Right hindlimb (tissue), 1 donor: ENCODE measurements at places on chromosomes 2 and 18.

- DNase-seq = no peak
Observed at GRCh38 chr2:143420313-143420712, 291.1 kb downstream of the ARHGAP15 start.

DNA sequence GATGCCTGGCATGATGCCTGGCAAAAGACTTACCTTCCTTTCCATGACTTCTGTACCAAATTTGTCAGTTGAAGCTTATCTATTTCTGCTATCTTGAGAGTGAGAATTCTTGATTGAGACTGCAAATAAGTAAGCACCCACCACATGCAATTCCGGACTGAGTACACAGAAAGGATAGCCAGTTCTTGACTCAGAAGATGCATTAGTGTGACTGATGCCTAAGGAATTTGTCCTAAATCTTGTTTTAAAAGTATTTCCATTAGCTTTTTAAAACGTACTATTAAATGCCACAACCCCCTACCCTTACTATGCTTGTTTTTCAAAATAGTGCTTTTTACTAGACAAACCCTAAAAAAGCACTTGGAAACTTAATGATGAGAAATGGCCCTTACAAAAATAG is 545 bp downstream of the MPP4 start:
- no peak for DNase-seq

GRCh38 chr2:185208261-185208660 is 530.3 kb upstream of the FSIP2 start:
- DNase-seq = no peak

GRCh38 chr2:65026154-65026553 is 30.1 kb upstream of the CEP68 start:
- no peak for DNase-seq

DNA sequence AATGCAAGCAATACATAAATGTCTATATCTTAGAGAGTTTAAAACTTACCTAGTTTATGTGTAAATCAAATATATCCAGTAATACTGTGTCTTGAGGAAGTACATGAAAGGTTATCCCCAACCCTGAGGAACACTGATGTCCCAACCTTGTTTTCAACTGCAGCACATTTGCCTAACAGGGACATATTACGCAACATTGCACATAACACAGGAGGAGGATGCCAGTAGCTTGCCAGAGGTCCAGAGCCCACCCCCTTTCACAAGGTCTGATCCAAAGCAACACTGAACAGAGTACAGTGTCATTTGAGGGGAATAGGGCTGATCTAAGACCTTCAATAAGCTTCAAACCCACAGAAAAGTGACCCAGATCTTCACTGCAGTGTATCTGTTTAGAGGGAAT is 678.5 kb downstream of the ARHGAP15 start:
- DNase-seq = no peak

DNA sequence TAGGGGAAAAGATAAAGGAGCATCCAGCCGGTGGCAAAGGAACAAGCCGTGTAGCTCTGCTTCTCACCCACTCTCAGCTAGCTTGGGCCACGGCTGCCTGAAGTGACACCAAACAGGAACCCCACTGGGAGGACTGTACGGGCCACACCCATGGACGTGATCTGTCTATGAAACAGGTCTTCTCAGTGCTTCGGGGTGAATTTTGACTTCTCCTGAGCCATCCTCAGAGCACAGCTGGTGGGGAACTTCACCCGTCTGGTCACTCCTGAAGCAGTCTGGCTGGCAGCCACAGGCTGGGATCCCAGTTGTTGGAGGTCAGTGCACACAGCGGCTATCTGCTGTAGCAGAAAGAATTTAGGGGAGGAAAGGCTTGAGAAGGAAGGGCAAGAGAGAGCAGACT is 223.8 kb downstream of the FAM210A start:
- no peak for DNase-seq
